ENCODE measurements at places on chromosomes 5 and 9. TPM values are rescaled to one million over a fixed set of nuclear protein-coding genes. Genes with fewer than 3 reads are reported as not detected.
A peak's percentile ranks its signal among the peaks of the same experiment; 100 is the strongest.

SYK gene
- 3.7 TPM for total RNA-seq

FOXD4 gene
- total RNA-seq = 0.58 TPM

RAI14 gene
- 25.7 TPM for total RNA-seq

- H3K4me1 ChIP-seq = no peaks in the 10 kb centered on the region
- H3K27ac ChIP-seq = no peak overlapping the region
- no peaks in the 10 kb centered on the region for H3K27me3 ChIP-seq
- H3K36me3 ChIP-seq = no peaks in the 10 kb centered on the region
- no peak overlapping the region for H3K4me3 ChIP-seq
These were observed 138.2 kb upstream of the FST start for GRCh38 chr5:53342236-53342635.

LHX3 gene
- total RNA-seq = not detected

- H3K27ac ChIP-seq = peak overlapping the region; percentile 72
- peaks cover 6% of the 10 kb centered on the region for H3K4me1 ChIP-seq
- peak overlapping the region; percentile 80 for H3K4me3 ChIP-seq
These were observed 553 bp downstream of the MAP3K1 start for GRCh38 chr5:56815658-56816545.

GRCh38 chr9:121105531-121105930 lies 30.8 kb downstream of the CNTRL start:
- DNase-seq = no peak
- no peak overlapping the region for H3K27ac ChIP-seq
- no peak overlapping the region for H3K4me3 ChIP-seq
- no peaks in the 10 kb centered on the region for H3K36me3 ChIP-seq
- H3K4me1 ChIP-seq = no peaks in the 10 kb centered on the region

- peak; percentile 22 for DNase-seq
- H3K4me3 ChIP-seq = no peak overlapping the region
- H3K4me1 ChIP-seq = no peaks in the 10 kb centered on the region
- no peak overlapping the region for H3K27ac ChIP-seq
- H3K36me3 ChIP-seq = no peaks in the 10 kb centered on the region
- peaks cover 23% of the 10 kb centered on the region for H3K27me3 ChIP-seq
These were observed 24.6 kb downstream of the SMIM23 start for GRCh38 chr5:171810227-171810626.

DNA sequence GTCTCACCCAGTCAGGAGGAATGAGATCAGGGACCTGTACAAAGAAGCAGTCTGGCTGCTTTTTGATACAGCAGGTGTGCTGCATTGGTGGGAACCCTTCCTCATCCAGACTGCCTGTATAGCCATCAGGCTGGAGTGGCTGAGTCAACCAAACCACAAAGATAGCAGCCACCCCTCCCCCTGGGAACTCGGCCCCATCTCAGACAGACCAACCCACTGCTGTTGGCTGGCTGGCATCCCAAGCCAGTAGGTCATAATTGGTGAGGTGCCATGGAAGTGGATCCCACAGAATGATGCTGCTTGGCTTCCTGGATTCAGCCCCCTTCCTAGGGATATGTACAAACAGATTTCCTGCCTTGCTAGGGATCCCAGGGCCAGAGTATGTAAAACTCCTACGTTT lies 60.9 kb downstream of the YTHDC2 start:
- no peak for DNase-seq
- no peaks in the 10 kb centered on the region for H3K27me3 ChIP-seq
- no peak overlapping the region for H3K4me3 ChIP-seq

DNA sequence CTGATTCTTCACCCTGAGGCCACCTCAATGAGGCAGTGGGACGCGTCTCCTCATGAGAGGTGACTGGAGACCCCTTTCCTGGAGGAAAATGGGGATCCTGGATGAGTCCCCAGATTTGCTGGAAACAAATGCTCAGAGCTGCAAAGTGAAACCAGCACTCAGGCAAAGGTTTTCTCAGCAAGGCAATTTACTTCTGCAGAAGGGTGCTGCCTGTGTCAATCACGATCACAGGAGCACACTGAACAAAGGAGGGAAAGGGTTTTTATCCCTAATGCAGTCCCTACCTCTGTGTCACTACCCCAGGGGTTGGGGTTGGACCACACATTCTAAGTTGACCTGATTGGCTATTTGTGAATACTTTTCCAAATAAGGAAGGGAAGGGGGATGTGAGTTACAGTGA lies 69.9 kb upstream of the CDK20 start:
- H3K27ac ChIP-seq = no peak overlapping the region
- no peaks in the 10 kb centered on the region for H3K27me3 ChIP-seq
- DNase-seq = no peak
- H3K4me3 ChIP-seq = no peak overlapping the region
- no peaks in the 10 kb centered on the region for H3K36me3 ChIP-seq
- no peaks in the 10 kb centered on the region for H3K4me1 ChIP-seq

WDR36 gene
- 27.3 TPM for total RNA-seq

MYMK gene
- total RNA-seq = 23.0 TPM

DNA sequence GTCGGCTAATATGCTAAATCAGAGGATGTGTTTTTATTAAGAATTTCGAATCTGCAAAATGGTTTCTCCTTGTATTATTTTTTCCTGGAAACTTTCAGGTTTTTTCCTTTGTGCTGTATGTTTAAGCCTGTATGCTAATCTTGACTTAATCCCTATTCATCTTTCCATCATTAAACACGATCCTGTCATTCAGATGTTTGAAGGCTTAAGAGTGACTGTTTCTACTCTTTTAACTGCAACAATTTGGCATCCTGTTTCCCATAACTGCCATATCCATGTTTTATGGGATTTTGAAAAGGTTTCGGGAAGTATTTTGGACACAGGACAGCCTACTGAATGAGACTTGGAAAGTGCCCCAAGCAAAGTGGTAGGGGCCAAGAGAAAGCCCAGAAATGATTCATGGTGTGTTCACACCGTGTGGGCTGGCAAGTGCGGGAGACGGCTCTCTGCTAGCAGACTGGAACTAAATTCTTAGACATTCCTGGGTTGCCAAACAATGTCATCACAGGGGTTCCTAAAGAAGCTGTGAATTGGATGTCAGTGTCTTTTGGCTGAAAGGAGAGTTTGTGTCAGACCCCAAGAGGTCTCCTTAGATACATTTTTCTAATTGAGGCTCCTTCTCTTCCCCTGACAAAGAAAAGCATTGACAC lies 125.4 kb upstream of the ADAMTS16 start:
- no peak overlapping the region for H3K4me3 ChIP-seq
- no peaks in the 10 kb centered on the region for H3K27me3 ChIP-seq
- no peak overlapping the region for H3K27ac ChIP-seq

- peaks cover 3% of the 10 kb centered on the region for H3K27me3 ChIP-seq
- no peak overlapping the region for H3K4me3 ChIP-seq
- H3K4me1 ChIP-seq = no peaks in the 10 kb centered on the region
- DNase-seq = no peak
- H3K36me3 ChIP-seq = no peaks in the 10 kb centered on the region
- H3K27ac ChIP-seq = no peak overlapping the region
These were observed 402.0 kb downstream of the IRX1 start for GRCh38 chr5:3997670-3998069.

DOCK8 gene
- 3.2 TPM for total RNA-seq

GRCh38 chr9:110351009-110351467 lies 13.4 kb upstream of the TXNDC8 start:
- H3K27me3 ChIP-seq = no peaks in the 10 kb centered on the region
- no peak for DNase-seq
- no peak overlapping the region for H3K4me3 ChIP-seq
- H3K27ac ChIP-seq = no peak overlapping the region

FABP6 gene
- 0.09 TPM for total RNA-seq

DNA sequence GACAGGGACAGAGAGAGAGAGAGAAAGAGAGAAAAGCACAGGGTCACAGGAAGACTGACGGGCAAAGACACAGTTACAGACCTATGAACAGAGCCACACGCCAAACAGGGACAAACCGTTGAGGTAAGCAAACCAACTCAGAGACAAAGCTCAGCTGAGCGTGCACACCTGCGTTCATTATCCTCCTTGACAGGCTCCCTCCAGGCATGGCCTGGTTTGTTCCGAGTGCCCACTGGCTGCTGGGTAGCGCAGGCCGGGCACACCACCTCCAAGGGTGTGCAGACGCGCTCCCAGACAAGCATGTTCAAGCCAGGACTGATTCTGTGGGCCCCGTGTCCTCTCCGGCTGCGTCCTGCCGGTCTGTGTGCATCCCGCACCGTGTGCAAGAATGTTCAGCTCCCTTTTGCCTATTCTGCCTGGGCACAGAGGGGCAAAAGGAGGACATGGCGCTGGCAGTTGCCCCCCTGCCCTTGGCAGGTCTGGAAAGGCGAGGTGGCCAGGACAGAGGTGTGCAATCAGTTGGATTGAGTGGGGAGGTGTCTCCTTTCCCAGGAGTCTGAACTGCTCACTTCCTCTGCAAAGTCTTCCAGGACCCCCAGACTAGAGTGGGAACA lies 467 bp upstream of the SMIM32 start:
- peaks cover 4% of the 10 kb centered on the region for H3K36me3 ChIP-seq
- peak overlapping the region; percentile 49 for H3K4me3 ChIP-seq
- peaks cover 60% of the 10 kb centered on the region for H3K27me3 ChIP-seq
- peaks cover 20% of the 10 kb centered on the region for H3K4me1 ChIP-seq

DNA sequence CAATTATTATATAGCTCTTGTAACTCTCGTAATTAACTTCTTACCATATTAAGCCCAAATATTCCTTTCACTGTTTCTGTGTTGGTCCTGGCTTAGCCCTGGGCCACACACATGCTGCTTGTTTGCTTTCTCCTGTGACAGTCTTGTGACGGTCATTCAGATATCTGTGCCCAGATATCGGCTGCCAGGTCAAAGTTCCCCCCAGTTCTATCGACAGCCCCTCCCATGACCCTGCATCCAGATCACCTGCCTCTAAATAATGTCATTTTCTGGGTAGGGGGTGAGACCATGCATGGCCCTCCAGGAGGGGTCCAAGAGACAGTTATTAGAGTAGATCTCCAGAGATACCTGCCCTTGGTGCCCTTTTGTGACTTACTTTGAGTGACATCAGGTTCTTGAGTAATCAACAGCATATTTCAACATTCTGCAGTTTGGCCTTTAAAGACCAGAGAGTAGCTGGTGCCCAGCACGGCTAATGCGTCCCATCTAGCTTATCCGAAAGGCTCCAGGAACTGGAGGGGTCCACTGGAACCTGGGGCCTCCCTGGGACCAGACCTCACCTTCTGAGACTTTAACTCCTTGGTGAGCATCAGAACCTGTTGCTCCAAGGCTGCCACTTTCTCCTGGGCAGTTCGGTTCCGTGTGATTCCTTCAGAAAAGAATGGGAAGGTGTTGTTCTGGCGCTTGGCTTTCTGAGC lies 26.9 kb downstream of the TBC1D2 start:
- peaks cover 5% of the 10 kb centered on the region for H3K36me3 ChIP-seq
- H3K27me3 ChIP-seq = no peaks in the 10 kb centered on the region
- H3K27ac ChIP-seq = no peak overlapping the region
- H3K4me1 ChIP-seq = no peaks in the 10 kb centered on the region
- DNase-seq = no peak

GRCh38 chr9:127744398-127745110 lies 9.5 kb upstream of the TOR2A start:
- peaks cover 43% of the 10 kb centered on the region for H3K36me3 ChIP-seq
- DNase-seq = no peak
- peaks cover 6% of the 10 kb centered on the region for H3K4me1 ChIP-seq
- no peak overlapping the region for H3K27ac ChIP-seq

DNA sequence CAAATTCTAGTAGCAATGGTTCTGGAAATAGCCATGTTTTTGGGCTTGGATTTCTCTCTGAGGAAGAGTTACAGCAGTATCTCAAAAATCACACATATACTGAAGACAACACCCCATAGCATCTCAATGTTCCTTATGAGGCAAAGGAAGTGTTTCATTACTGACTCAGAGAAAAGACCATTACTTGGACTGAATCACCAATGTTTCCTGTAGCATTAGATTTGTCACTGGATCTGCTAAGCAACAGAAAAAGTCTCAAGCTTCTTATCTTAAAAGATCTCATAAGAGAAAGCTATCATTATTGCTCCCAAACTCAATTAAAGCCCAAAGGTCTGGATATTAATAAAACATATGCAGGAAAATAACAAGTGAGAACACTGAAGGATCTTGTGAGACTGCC lies 272.4 kb downstream of the ADAMTS6 start:
- DNase-seq = no peak
- H3K4me1 ChIP-seq = no peaks in the 10 kb centered on the region
- no peaks in the 10 kb centered on the region for H3K27me3 ChIP-seq

DNA sequence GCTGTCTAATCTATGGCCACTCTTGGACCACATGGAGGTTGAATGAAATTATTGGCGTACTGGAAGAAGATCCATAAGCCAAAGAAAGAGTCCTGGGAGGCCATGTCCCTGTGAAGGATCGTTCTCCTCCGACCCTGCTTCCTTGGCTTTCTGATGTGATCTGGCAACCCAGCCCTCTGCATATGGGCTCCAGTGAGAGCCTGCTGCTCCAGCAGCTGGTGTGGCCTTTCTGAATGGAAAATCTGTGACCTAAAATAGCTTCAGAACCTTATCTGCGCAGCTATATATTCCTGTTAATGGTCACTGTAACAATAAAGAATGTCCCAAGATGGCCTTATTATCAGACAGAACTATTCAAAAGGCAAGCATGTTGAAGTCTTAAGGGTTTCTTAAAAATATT lies 40.2 kb upstream of the PHF2 start:
- H3K4me1 ChIP-seq = peaks cover 9% of the 10 kb centered on the region
- no peak overlapping the region for H3K27ac ChIP-seq

DNA sequence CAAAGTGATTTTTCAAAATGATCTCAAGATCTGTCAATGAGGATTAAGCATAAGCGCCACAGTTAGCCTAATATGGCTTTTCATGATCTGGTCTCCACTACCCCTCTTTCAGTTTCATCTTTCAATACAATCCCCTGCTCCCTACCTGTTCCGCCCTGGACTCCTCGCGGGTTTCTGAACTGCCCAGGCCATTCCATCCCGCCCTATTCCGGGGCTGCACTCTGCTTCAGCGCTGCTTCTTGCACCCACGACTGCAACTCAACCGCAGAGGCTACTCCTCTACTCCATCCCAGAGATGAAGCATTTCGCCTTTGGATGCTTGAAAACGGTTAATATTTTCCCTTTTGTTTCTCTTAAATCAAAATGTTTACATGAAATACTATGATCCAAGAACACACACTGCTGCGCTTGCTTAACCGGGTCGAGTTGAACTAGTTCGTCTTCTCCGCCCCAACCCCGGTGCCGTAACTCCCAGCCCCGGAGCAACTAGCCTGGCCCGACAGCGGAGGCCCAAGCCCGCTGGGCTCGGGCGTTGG lies 716 bp upstream of the OTULIN start:
- DNase-seq = no peak
- peak overlapping the region; percentile 96 for H3K27ac ChIP-seq
- peaks cover 4% of the 10 kb centered on the region for H3K36me3 ChIP-seq
- no peaks in the 10 kb centered on the region for H3K27me3 ChIP-seq
- peaks cover 10% of the 10 kb centered on the region for H3K4me1 ChIP-seq
- peak overlapping the region; percentile 85 for H3K4me3 ChIP-seq

DNA sequence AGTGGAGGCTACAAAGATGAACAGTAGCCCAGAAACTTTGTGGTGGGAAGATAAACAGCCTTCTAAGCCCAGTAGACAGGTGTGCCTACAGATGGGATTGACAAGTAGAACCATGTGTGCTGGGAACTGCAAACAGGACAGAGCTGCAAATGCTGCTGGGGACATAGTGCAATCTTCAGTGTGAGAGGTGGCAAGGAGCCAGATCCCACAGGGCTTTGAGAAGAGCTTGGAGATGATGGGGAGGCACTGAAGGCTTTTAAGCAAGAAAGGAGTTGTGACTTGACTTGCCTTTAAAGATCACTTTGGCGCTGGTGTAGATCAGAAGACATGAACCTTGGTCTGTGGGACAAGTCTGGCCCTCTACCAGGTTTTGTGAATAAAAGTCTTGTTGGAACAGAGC lies 675.2 kb downstream of the ACTL7B start:
- peaks cover 27% of the 10 kb centered on the region for H3K4me1 ChIP-seq
- peaks cover 3% of the 10 kb centered on the region for H3K27me3 ChIP-seq
- no peak overlapping the region for H3K4me3 ChIP-seq
- DNase-seq = peak; percentile 77
- no peak overlapping the region for H3K27ac ChIP-seq

- H3K36me3 ChIP-seq = peaks cover 14% of the 10 kb centered on the region
- no peak overlapping the region for H3K4me3 ChIP-seq
- no peak for DNase-seq
These were observed 6.5 kb downstream of the TLE1 start for GRCh38 chr9:81682797-81683196.

All from muscle of leg (tissue), 16 donors.